ENCODE measurements at places on chromosomes 16 and 17.
A peak's percentile ranks its signal among the peaks of the same experiment; 100 is the strongest.

GRCh38 chr16:31700530-31701388 lies 172.8 kb upstream of the ZNF267 start:
- DNase-seq: peak; percentile 78

GRCh38 chr17:58279736-58280479 lies 827 bp downstream of the MPO start:
- no peak for DNase-seq

DNA sequence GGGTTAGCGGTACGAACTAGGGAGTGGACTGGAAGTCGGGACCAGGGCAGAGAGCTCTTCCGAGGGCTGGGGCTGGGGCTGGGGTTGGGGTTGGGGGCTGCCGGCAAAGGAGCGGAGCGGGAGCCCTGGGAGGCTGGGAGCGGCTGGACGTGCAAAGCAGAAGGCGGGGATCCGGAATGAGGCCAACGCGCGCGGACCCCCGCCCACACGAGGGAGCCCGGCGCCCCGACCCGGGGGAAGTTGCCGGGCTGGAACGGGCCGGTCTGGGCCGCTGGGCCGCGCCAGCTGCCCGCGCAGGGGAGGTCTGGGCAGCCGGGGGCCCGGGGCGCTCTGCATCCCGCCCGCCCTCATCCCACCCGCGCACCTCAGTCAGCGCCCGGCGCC lies 323 bp downstream of the ST3GAL2 start:
- no peak for DNase-seq

- no peak for DNase-seq
These were observed 42.3 kb downstream of the IRX3 start for GRCh38 chr16:54244061-54244886.

GRCh38 chr17:1083451-1084187 lies 86.7 kb downstream of the TIMM22 start:
- no peak for DNase-seq

DNA sequence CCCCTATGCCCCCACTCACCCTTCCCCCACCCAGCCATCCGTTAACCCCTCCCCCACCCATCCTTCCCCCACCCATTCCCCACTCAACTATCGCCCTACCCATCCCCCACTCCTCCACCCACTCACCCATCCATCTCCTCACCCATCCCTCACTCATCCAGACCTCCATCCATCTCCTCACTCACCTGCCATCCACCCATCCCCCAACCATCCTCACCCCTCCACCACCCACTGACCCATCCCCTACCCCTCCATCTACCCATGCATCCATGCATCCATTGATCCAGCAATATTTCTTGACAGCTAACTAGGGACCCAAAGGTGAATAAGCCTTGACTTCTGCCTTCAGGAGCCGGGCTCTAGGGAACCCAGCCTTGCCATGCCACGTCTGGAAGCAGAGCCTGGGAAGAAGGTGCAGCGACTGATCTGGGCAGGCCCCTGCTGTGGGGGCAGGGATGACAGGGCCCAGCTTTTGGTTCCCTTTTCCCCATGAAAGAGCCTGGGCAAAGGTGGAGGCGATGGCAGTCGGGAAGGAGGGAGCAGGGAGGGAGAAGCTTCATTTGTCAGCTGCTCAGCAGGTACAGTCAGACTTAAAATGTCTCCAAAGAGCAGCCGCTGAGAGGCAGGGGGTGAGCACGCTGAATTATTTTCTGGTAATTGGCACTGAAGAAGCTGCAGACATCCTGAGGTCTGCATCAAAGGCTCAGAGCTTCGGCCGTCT lies 23.1 kb upstream of the DOC2B start:
- no peak for DNase-seq
